GM20000 (cell line): ENCODE measurements at places on chromosomes 12 and 14.

DNA sequence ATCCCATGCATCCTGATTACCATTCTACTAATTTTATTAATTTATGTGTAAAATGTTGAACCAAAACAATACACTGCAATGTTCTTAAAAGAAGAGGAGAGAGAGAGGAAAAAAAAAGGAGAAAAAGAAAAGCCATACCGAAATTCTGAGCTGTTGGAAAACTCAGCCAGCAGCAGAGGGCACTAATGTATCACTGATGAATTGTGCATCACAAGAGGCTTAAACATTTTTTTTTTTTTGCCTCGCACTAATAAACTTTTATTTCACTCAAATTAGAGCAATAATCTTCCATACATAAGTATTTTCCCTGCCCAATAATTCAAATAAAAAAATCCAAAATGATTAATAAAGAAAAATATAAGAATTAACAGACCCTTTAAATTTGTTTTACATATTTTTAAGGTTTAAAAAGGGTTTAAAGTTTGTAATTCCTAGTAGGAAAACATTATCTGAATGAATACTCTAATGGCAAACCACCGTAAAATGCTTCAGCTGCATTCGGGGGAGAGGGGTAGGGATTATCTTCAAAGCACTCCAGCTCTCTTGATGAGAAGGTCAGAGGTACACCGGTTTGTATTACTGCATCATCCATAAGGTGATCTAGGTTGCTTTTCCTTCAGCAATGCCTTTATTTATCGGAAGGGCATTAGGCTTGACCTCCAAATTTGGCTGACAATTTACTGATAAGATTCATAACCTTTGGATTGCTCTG, 41.9 kb downstream of the ATP23 start:
- DNase-seq, result no peak

DNA sequence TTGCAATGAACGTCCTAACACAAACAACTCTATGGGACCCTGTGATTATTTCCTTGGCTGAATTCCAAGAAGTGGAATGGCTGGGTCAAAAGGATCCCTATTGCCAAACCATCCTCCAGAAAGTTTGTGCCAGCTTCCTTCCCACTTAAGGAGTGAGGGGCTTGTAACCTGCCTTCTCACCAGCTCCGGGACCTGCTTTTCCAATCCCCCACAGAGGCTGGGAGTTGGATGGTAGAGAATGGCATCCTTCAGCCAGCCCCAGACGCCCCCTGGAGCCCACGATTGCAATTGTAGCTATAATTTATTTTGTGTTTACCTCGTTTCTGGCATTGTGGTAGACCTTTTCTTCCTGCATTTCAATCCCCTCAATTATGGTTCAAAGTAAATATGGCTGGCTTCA, 9.7 kb upstream of the ZDHHC22 start:
- no peak for DNase-seq

GRCh38 chr14:61437381-61437780, 116.0 kb downstream of the PRKCH start:
- no peak for DNase-seq

DNA sequence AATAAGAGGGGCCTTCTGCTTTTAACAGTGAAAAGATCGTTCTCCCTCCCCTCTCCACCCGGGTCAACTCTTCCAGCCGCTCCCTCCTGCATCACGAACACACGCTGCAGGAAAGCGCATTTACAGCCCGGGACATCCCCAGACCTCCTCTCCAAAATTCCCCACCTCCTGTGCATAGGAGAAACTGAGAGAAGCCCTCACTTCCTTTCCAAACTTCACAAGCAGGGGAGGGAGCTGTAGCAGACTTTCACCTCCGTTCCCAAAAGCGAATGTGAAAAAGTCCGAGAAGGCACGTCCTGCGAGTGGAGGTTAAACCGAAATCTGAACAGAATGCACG, 513 bp downstream of the BCAT1 start:
- peak; percentile 48 for DNase-seq

GRCh38 chr12:67391034-67391433, 121.9 kb downstream of the CAND1 start:
- DNase-seq, result no peak

DNA sequence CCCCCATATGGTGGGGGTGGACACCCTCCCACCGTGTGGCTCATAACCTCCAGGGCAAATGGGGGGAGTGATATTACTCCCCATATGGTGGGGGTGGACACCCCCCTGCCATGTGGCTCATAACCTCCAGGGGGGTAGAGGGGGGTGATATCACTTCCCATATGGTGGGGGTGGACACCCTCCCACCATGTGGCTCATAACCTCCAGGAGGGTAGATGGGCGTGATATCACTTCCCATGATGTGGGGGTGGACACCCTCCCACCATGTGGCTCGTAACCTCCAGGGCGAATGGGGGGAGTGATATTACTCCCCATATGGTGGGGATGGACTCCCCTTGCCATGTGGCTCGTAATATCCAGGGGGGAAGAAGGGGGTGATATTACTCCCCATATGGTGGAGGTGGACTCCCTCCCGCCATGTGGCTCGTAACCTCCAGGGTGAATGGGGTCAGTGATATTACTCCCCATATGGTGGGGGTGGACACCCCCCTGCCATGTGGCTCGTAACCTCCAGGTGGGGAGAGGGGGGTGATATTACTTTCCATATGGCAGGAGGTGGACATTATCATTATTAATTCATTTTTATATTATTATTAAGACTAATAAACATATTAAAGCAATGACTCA, 51.2 kb upstream of the OXA1L start:
- no peak for DNase-seq

DNA sequence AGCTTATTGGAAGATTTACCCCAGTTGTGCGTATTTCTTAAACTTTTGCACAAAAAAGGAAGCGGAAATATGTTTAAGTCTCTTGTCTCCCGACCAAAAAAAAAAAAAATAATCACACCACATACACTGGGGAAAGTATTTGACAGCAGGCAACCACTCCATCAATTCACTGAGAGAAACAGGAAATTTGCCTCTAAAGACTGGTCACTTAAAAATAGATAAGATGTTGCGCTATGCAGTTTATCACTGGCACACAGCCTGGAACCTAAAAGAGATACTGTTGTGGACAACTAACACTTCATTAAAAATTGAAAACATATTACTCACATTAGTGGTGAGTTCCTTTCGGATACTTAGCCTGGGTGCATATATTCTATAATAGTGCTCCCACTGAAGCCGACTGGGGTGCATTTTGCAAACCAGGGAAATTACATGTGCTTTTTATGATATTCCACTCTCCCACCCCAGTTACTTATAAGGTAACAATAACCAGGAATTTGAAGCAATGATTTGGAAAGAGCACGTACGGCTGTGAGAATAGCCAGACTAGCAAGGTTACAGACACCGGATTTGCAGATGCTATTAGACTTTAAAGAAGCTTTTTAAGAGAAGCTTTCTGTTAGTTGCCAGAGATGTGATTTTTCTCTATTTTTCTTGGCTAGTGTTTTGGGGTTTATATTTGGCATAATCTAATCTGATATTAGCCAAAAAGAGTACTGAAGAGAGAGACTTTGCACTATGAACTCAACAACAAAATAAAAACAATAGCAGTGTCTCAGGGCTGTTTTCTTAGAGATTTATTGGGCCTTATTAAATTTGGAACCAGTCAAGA, 311.5 kb downstream of the NOVA1 start:
- DNase-seq, result no peak

- no peak for DNase-seq
Measured at GRCh38 chr12:31597066-31597465, 6.1 kb upstream of the DENND5B start.

- no peak for DNase-seq
Measured at GRCh38 chr14:58430156-58430555, 2.6 kb downstream of the KIAA0586 start.

- DNase-seq, result no peak
Measured at GRCh38 chr12:68636268-68636667, 25.6 kb downstream of the RAP1B start.

- DNase-seq, result no peak
Measured at GRCh38 chr14:94654071-94654861, 42.1 kb downstream of the SERPINA3 start.

DNA sequence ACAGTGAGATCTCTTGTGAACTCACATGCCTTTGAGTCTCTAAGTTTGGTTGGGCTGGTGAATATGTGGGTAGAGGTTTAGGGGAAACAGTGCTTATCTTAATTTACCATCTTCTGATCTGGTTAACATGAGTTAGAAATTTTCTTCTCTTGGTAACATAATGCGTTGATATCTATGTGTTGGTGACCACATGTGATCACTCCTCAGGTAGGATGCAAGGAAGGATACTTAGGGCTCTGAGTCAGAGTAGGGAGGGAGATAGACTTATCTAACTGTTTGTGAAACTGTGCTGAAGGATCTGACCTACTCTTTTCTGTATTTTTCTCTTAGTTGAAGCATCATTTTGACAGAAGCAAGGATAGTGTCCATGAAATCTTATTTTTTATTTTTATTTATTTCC, 23.1 kb downstream of the FAM234B start:
- DNase-seq, result no peak

DNA sequence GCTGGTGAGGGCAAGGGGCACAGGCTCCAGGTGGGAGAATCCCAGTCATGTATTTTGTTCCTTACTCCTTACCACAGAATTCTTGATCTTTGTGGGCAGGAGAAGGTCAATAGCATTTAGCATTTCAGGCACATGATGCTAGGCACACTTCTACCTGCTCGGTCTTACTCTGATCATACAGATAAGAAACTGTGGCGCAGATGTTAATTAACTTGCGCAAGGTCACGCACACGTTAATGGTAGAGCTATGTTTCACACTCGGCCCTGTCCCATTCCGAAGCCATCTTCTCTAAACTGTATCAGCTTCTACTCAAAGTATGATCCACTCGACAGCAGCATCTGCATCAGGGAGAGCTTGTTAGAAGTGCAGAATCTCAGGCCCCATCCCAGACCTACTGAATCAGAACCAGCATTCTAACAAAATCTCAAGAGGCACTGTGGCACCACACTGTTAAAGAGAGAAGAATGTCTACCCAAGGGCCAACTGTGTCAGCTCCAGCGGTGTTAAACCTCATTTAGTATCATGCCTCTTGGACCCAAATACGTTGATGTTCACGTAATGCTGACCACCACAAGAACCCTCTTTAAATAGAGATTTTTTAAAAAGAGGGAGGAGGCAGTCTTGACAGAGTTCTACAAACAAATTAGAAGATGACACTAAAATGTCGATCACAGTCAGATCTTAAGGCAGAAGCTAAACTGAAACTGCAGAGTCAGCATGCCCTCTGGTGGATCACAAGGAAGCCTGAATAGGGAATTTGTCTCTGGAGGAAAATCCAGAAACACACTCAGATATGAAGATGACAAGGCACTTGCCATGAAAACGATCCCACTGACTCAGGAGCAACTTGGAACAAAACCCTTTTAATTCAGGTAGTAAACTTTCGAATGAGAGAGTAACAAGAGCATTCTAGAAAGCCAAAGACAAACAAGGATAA, 7.3 kb downstream of the STXBP6 start:
- no peak for DNase-seq

DNA sequence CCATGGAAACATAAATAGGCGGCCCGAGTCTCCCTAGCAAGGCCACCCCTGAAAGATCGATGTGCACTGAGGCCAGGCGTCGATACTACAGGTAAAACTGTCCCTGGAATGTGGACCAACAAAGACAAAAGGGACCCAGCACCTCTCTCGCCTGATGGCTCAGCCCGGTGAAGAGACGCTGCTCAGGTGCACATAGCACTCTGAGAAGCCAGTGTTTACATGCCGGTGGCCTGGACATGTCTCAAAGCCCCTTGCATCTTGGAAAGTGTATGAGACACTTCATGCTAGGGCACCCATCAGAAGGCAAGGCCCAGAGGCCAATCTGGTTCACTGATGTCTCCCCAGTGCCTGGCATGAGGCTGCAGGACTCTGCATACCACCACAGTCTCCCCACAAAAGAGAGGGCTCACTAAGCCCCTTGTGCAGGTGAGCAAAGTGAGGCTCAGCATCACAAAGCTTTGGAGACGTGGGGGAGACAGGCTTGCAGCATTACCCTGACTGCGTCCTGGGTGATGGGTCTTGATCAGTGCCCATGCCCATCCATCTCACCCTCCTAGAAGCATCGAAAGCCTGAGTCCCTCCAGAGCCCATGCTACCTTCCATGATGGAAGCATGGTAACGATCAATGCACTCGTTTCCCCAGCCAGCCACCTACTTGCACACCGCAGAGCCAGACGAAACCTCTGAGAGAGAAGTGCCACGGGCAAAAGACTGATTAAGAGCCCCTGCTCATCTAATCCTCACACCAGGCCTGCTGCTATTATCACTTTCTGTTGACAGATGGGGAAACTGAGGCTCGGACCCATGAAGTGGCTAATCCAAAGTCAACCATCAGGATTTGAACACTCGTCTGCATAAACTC, 16.1 kb downstream of the BCL11B start:
- no peak for DNase-seq

- DNase-seq, result no peak
Measured at GRCh38 chr14:56905282-56905681, 95.0 kb upstream of the OTX2 start.

DNA sequence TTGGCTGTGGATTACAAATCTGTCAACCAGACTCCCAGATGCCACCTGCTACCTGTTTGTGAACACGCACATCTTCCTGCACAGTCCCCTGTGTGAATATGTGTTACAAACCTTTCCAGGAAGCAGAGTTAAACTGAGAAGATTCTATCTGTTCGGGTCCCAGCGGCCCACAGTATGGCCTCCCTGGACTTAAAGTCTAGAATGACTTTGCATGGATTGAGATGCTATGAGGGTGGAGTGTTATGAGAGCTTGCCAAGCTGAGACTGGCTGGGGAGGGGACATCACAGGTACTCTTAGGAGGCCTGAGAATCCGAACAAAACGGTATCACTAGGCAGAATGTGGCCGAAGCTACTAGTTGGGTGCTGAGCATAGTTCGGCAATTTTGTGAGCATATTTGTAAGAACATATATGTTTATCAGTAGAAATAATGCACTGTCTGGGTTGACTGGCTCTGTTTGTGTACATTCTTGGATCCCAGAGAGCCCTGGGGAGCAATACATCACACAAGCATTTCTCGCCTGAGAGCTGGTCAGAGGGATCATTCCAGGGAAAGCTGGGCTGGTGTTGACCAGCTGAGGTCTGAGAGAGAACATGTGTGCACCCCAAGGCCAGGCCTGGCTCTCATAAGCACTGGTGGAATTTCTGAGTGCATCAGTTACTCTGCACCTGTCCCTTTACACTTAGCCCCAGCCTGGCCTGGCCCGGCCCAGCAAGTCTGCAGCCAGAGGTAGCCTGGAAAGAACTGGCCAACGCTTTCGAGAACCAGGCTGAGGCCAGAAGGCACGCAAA, 29.8 kb upstream of the LTBP2 start:
- no peak for DNase-seq

DNA sequence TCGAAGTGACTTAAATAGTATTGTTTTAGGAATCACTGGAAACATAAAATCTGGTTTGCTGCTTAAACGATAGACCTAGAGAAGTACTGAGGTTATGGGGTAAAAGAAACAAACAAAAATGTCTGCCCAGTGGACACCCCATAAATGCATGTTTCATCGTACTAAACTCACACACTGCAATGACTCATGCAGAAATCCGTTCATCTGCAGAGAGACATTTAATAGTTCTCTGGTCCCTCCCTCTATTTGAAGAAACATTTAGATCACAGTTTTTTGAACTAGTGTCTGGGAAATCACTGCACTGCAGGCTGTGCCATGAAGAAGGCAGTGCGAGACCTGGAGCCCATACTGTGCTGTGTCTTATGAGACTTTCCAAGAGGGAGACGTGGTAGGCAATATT, 25.5 kb downstream of the SLC17A8 start:
- no peak for DNase-seq
